Inflammatory macrophage treated with lipopolysaccharide for 4 hours (primary cell): ENCODE measurements at places on chromosomes 4 and X.

DNA sequence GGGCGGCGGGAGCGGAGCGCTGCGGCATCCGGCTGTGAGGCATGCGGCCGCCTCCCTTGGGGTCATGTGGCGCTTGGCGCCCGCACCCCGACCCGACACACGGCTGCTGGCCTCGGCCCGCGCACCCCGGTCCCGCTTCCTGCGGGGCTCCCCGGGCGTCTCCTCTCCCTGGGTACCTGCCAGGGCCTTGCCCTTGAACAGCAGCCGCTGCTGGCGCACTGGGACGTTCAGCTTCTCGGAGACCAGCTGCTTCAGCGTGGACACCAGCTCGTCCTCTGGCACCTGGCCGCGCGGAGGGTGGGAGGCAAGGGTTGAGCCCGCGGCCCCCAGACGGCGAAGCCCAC, 391 bp downstream of the UBL4A start:
- peak; percentile 13 for DNase-seq

DNA sequence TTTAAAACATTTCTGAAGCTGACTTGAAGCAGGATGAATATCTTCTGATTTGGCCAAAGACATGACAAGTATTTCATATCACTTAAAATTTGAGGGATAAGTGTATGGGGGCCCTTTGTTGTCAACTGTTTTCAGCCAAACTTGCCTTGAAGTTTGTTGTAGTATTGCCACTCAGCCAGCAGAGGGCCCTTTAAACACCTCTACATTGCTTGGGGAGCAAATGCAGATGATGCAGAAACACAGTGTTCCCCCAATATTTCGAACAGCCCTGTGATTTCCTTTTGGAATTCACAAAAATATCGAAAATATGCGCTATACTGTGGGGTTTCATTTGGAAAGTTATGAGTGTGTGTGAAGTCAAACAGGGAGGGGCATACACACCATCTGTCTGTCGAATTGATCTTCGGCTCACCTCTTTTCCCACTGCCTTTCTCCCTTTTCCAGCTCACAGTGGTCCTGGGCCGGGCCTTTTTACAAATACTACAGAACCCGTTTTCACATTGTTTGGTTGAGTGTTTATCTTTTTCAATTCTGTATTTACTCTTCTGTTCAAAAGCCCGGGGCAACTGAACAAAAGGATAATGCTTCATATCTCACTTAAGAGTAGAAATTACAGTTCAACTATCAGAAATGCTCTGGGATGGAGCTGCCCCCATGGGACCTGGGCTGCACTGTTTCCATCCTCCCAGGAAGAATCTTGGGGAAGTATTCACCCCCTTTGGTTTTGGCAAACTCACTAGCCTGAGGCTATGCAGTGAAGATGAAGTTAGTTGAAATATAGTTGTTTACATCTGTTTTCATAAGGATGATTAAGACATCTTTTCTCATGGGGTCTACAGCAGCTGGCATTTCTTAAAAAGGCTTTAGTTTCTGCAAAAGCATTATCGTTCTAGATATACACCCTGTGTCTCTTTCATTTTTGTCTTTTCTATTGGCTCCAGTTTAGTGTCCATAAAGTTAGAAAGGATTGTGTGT, 137.6 kb downstream of the EGF start:
- DNase-seq: peak; percentile 28

DNA sequence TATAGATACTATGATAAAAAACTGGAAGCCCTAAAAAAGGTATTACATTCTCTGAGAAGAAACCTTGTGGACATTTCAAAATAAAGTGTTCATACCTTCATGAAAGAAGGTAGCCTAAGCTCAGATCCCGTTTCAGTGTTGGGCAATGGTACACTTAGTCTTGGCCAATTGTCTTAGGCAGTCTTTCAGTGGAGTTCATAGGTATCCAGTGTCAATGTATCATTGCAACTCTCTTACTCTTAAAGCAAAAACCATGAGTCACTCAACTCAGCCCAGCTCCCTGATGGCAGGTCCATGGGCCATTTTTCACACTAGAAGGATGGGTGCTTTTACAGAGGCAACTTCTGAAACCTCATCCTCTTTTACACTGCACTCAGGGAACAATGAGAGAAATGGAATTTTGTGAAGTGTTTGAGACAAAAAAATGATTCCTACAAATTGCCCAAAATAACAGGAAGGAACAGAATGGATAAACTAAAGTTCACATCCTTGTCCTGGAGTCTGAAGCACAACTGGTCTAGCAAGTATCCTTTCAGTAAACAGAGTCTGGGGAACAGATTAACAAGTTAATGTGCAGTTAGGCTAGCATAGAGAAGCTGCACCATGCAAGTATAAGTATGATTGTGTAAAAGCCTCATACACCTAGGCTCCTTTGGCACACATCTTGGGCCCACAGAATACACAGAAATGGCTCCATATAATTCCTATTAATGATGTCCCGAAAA, 7.0 kb upstream of the ZNF827 start:
- DNase-seq: no peak

DNA sequence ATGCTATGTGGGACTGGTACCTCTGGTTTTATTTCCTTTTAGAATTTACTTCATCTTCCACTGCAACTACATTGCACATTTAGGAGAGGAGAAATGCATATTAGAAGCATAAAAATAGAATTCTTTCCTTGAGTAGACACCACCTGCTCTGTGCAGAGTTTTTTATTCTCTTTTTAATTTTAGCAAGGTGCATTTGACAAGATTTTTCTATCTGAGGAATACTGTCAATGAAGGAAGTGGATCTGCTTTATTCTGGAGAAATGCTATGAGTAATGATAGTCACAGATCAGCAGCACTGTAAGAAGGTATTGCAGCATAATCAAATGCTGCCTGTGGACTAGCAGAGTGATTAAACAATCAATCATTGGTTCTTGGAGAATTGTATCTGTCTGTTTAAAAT, 1038.3 kb downstream of the RAPGEF2 start:
- DNase-seq: no peak

DNA sequence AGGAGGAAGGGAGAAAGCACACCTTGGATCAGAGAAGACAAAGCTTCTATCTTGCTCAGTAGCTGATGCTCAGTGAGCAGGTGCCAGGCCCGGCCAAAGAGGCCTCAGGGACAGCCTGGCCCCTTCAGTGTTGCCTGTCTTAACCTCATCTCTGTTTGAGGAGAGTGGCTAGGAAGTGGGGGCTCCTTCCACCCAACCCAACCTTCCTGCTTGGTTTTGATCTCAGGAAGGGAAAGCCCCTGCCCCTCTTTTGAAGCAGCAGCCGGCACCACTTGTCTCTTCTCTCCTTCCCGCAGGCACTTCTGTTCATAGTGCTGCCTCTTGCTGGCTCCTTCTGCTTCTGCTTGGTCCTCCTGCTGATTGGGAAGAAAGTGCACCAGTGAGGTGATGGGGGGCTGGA, 2.4 kb upstream of the AFF2 start:
- no peak for DNase-seq

GRCh38 chr4:13605330-13605729, 22.2 kb downstream of the BOD1L1 start:
- no peak for DNase-seq

- no peak for DNase-seq
Measured at GRCh38 chrX:136369377-136369776, 68.6 kb downstream of the ADGRG4 start.

DNA sequence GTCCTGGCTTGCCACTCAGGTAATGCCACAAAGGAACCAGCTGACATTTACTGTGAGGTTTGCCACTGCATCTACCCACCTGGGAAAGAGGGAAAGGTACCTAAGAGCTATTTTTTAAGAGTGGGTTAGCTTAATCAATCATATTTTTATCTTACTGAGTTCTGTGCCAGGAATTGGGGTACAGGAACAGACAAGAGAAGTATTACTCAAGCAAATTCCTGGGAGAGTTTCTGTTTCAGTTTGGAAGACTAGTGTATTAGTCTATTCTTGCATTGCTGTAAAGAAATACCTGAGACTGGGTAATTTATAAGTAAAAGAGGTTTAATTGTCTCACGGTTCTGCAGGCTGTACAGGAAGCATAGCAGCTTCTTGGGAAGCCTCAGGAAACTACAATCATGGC, 23.2 kb downstream of the PSMD10 start:
- no peak for DNase-seq

DNA sequence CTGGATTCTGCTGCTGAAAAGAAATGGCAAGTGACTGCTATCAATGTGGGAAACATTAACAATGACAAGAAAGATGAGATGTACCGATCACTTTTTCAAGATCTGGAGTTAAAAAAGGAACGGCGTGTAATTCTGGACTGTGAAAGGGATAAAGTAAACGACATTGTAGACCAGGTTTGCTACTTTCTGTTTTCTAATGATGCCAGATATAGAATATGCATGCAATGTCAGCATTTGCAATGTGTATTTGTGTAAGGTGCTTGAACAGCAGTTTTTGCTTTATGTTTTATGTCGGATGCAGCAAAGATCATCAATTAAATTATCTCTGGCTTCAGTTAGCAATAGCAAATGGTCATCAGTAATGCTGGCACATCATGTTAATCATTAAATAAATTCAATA, 92.2 kb downstream of the GRIA2 start:
- no peak for DNase-seq

GRCh38 chr4:159271856-159272255, 169.0 kb downstream of the RAPGEF2 start:
- DNase-seq: peak; percentile 68

DNA sequence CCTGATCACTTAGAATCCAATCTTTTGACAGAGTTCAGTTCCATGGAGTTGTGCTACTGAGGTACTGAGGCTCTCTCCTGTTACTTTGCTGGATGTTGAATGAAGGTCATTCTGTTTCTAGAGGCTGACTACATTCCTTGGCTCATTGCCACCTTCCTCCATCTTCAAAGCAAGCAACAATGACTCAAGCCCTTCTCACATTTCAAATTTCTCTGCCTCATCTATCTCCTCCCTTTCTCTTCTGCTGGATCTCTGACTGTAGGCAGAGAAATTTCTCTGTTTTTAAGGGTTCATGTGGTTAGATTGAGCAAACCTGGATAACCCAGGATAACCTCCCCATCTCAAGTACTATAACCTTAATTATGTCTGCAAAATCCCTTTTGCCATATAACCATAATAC, 775.4 kb downstream of the STPG2 start:
- no peak for DNase-seq

DNA sequence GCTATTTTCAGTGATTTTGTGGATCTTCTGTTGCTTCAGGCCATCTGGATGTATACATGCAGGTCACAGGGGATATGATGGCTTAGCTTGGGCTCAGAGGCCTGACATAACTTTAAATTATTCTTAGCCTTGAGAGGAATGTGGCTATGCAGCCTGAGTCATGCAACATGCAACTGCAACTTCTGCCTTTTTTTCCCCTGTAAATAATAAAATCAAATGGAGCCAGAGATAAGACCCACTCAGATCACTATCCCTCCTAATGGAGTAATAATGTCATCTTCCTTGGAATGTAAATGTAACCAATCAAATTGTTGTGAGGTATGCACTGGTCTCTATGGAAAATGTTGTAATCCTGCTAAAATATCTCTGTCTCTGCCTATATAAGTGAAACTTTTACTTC, 54.9 kb downstream of the MAGEB17 start:
- peak; percentile 1 for DNase-seq

GRCh38 chr4:3733195-3733594, 33.0 kb upstream of the ADRA2C start:
- no peak for DNase-seq

- no peak for DNase-seq
Measured at GRCh38 chr4:144948009-144948408, 150.0 kb downstream of the ANAPC10 start.

- no peak for DNase-seq
Measured at GRCh38 chr4:113221990-113222389, 172.5 kb downstream of the ANK2 start.

- DNase-seq: peak; percentile 6
Measured at GRCh38 chr4:147891476-147892115, 159.7 kb downstream of the ARHGAP10 start.

DNA sequence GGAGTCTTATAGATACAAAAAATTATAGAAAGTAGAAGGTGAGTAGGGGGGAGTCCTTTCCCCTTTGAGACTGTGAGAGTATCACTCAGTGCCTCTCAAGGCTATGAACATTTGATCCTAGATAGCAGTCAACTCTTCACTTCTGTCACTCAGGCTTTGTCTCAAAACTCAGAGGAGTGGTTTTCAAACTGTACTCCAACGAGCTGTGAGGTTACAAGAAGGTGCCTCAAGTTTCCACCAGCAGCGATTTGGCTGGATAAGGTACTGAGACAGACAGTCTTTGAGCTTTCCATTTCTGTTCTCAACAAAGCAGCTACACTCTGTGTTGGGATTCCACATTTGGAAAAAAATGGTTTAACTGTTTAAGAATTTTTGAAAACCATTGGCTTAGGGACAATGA, 48.0 kb upstream of the NDST3 start:
- DNase-seq: no peak

- no peak for DNase-seq
Measured at GRCh38 chrX:7059214-7059838, 88.2 kb upstream of the STS start.

- DNase-seq: no peak
Measured at GRCh38 chr4:45442466-45442865, 681.4 kb downstream of the GABRG1 start.

GRCh38 chr4:37279894-37280592, 35.5 kb downstream of the NWD2 start:
- DNase-seq: no peak

- DNase-seq: no peak
Measured at GRCh38 chr4:161704040-161704439, 459.8 kb downstream of the FSTL5 start.
